ENCODE measurements at places on chromosomes 13 and 19. TPM values are rescaled to one million over a fixed set of nuclear protein-coding genes. Genes with fewer than 3 reads are reported as not detected.

Gene ZNF726
- total RNA-seq = 11.0 TPM

Gene SOX1
- not detected for total RNA-seq

Gene FXYD1
- 0.70 TPM for total RNA-seq

Gene NLRP4
- total RNA-seq = not detected

Gene DIRAS1
- total RNA-seq = 0.23 TPM

Gene GRIK5
- total RNA-seq = 2.0 TPM

Gene TYROBP
- not detected for total RNA-seq

Gene NLRP9
- not detected for total RNA-seq

Gene EDNRB
- total RNA-seq = not detected

Gene CYP2A6
- not detected for total RNA-seq

Gene SMIM24
- total RNA-seq = 1.3 TPM

Gene ZNF844
- total RNA-seq = 1.3 TPM

Gene CEACAM1
- total RNA-seq = 26.9 TPM

Gene CGB3
- not detected for total RNA-seq

Gene TMC4
- total RNA-seq = 3.5 TPM

Gene MICOS13
- 42.5 TPM for total RNA-seq

Gene ZNF135
- not detected for total RNA-seq

Gene ZNF787
- 32.6 TPM for total RNA-seq

Gene PLIN4
- total RNA-seq = not detected

Gene SPIB
- total RNA-seq = 0.68 TPM

Gene ATXN8OS
- total RNA-seq = not detected

Gene TUBB4A
- 5.9 TPM for total RNA-seq

Gene TTC9B
- not detected for total RNA-seq

Gene IGFL2
- 0.30 TPM for total RNA-seq

Gene PNMA8B
- not detected for total RNA-seq

Gene TMEM238
- total RNA-seq = 11.7 TPM

Gene SCEL
- total RNA-seq = not detected
